ENCODE measurements at places on chromosomes 12 and 14.

GRCh38 chr12:113186033-113186365 is 478 bp downstream of the RITA1 start:
- no peak for DNase-seq

DNA sequence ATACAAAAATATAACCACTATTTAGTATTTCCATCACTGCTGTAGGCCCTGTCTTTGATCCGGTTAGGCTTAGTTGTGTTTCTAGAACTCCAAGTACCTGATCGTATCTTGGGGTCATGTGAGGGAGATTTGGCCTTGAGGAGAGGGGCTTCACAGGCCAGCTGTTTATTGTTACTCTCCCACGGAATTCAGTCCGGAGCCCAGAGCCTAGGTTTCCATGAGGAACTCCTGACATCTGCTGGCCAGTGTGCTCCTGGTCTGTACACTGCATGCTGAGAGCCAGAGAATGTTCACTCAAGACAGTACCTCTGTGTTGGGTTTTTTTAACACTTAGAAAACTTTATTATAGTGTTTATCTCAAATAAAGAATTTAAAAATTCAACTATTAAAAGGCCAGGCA is 341.0 kb upstream of the TMEM132C start:
- peak; percentile 32 for DNase-seq

GRCh38 chr12:46374310-46374709 is 1.7 kb upstream of the SLC38A2 start:
- no peak for DNase-seq

DNA sequence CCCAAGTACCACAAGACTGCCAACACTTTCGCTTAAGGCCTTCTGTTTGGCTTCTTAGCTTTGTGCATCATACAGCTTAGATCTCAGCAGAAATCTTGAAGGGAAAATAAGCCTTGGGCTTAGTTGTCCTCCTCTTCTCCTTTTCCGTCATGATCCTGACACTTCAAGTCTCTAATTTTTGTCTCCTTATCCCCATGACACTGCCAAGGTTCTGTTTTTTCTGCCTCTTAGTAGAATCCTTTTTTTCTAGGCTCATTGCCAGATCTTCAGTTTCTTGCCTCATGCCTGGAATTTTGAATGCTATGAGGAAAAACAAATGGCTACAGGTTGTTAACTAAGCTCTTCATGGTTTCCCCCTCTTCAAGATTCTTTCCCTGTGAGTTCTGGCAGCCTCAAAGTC is 450.4 kb downstream of the LRFN5 start:
- DNase-seq = no peak

DNA sequence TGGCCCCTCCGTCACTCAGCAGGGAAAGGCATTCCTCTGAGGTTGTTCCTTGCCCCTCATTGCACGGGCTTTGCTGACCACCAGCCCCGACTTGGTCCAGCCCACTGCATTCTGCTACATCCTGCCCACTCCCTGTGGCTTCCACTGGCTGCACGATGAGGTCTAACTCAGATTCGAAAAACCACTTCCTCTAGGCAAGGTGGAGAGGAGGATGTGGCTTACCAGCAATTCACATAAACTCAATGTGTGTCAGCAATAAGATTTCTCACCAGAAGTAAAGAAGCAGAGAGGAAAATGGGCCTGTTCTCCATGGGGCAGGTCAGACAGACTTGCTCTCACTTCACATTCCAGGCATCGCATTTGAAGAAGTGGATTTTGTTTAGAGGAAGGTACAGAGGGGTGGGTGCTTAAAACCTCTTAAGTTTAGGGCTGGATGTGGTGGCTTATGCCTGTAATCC is 14.7 kb downstream of the GPR68 start:
- peak; percentile 92 for DNase-seq

DNA sequence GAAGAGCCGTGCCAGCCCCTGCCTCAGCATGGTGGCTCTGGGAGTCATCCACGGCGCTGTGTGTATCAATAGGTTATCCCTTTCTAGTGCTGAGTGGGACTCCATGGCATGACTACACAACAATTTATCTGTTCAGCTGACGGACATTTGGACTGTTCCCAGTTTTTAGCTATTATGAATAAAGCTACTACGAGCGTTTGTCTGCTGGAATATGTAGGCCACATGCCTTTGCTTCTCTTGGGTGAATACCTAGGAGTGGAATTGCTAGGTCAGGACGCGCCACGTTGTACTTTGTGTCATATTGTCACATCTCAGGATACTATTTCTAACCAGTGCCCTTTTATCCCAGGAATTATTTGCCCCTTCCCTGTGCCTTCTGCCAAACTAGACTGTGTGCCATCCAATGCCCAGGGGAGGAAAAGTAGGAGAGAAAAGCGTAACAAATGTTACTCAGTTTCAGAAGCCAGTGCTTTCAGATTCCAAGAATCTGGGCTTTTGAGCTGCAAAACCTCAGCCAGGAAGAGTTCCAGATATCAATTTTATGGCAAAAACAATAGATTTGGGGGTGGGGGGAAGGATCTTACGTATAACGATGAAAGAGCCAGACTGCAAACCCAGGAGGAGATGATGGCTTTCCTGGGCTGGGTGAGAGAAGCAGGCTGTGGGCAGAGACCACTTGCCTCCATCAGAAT is 62.5 kb upstream of the NCOR2 start:
- no peak for DNase-seq

DNA sequence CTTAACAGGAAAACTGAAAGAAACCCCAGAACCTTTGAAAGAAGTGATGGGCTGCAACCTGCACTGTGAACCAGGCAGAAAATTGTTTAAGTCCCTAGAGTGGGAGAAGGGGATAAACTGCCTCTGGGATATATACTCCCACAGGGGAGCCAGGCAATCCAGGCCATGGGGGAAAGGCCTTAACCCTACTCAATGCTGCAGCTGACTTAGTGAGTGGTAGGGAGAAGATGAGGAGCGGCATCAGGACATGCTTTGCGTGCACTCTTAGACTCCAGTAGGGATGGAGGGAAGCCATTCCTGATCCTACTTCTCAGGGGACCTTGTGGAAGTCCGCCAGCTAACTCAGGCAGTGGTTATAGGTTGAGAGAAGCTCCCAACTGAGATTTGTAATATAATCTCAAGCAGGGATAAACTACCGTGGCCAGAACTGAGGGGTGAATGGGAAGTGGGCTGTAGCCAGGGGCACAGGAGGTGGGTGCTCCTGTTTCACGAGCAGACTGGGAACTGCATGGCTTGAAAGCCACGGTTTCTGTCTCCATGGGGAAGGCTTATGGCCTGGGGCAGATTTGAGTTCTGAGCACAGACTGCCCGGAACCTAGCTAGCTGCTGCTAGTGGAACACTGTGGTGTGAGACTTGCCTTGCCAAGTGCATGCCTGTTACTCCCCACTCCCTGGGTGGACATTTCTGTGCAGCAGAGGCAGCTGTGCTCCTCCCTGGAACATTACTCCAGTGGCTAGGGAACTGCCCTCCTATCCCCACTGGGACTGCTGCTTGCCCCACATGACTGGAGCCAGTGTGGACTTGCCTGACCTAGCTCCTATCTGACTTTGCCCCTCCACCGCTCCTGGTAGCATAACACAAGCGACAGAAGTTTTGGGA is 119.2 kb upstream of the SCAF11 start:
- DNase-seq = no peak

GRCh38 chr14:53957739-53958138 is 1.1 kb upstream of the BMP4 start:
- DNase-seq = no peak

GRCh38 chr14:101050901-101051490 is 147.5 kb upstream of the RTL1 start:
- no peak for DNase-seq

- DNase-seq = no peak
Observed at GRCh38 chr14:71400871-71401321, 493.6 kb downstream of the PCNX1 start.

GRCh38 chr12:123200414-123200813 is 32.5 kb downstream of the MPHOSPH9 start:
- no peak for DNase-seq

DNA sequence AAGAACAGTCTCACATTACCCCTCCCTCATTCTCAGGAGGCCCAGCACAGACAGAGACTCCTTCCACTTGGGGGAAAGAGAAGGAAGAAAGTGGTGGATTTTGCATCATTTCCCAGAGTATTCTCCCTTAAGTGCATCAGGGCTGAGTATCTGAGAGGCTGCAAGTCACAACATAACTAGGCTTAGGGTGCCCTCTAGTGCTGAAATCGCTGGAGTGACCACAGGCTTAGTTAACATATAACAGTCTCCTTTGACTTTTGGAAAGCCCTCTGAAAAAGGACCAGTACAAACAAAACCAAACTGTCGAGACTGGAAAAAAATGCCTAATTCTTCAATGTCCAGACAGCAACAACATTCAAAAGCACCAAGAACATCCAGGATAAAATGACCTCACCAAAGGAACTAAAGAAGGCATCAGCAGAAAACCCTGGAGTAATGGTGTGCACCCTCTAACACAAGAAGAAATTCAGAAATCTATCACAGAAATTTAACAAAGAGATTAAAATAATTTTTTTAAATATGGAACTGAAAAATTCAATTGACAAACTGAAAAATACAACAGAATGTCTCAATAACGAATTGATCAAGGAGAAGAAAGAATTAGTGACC is 412.3 kb downstream of the RPS29 start:
- peak; percentile 42 for DNase-seq

GRCh38 chr12:1054117-1054870 is 63.3 kb downstream of the ERC1 start:
- no peak for DNase-seq

GRCh38 chr14:86774916-86775315 is 1218.1 kb downstream of the GALC start:
- DNase-seq = no peak

- DNase-seq = no peak
Observed at GRCh38 chr14:73125169-73125588, 11.1 kb upstream of the PSEN1 start.

DNA sequence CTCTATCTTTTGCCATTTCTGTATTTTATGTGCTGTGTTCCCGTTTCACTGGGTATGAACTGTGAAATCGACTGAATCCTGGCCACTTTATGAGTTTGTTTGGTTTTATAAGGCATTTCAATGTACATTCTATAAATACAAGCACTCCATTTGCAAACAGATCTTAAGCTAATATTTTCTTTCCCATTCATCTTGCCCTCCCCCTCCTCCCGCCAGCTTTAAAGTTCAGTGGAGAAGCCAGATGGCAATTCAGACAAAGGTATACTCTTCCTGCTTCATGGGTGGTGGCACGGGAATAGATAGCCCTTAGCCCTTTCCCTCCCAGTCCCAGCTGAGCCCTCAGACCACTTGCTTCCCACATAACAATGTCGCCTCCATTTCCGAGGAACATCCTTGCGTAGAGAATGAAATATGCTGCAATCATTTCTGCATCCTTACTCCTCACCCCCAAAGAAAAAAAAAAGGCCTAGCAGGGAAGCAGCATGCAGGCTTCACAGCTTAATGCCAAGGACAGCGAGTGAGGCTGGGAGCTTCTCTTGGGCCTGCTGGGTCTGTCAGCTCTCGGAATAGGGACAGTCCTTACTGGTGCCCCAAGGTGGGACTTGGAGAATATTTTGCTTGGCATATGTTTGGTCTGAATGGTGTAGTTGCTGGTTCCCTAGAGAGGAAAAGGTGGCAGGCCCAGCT is 52.8 kb upstream of the SRSF5 start:
- no peak for DNase-seq

DNA sequence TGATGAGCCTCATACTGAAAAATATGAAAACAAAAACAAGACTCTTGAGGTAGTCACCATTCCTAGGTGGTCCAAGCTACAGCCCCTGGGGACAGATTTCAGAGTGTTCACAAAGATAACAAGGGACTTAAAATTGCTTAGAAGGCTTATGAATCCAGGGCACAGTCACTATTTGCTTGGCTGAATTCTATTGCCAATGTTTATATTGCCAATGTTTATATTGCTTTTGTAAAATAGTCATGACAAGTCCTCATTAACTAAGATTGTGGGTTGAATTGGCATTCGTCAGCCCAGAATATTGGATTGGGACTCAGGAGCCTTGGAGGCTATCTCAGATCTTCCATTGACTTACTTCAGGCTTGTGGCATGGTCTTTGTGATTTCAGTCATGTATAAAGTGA is 6.4 kb downstream of the TMEM117 start:
- DNase-seq = no peak

DNA sequence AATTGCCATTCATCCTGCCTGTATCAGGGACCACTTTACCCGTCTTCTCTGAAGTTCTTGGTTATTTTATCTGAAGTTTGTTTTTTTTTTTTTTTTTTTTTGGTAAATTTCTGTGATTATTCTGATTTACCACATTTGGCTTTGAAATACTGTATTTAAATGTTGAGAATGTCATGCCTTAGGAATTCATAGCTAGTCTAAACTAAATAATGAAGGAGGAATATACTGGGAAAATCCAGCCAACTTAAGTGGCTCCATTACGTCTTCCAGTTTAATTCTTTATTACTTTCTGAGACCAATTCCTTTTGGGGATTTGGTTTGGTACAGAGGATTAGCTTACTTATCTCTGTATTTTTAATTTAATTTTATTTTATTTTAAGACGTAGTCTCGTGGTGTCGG is 60.3 kb upstream of the KCNMB4 start:
- DNase-seq = no peak

DNA sequence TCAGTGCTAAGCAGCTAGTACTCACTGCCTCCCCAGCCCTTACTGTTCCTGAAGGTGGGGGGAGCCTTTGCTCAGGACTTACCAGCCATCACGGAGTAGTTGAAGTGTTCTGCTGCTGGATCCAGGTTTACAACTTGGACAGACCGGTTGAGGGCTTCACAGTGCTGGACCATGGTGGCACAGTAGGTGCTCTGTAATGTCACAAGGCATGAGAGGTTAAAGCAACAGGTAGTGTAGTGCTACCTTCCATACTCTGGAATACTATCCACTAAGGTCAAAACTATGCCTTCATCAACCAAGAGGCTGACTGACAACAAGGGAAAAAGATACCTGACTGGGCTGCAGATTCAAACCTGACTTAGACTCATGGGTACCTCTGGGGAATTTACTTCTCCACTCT is 3.0 kb downstream of the GPN3 start:
- no peak for DNase-seq

GRCh38 chr14:79568594-79568993 is 642.7 kb downstream of the DIO2 start:
- no peak for DNase-seq

DNA sequence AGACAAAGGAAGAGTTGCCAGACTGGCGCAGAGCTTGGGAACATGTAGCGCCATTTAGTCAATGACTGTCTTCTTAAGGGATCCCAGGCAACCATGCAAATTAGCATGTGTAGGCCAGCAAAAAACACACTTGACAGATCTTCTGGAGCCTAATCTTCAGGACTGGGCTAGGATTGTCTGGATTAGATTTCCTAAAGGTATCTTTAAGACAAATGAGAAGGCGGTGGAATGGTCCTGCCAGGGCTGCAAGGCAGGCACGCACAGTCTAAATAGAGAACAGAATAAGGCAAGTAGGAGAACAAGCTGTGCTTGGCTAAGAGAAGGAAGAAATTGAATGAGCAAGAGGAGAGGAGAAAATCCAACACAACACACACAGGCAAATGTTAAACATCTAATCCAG is 80.0 kb downstream of the CIT start:
- no peak for DNase-seq

DNA sequence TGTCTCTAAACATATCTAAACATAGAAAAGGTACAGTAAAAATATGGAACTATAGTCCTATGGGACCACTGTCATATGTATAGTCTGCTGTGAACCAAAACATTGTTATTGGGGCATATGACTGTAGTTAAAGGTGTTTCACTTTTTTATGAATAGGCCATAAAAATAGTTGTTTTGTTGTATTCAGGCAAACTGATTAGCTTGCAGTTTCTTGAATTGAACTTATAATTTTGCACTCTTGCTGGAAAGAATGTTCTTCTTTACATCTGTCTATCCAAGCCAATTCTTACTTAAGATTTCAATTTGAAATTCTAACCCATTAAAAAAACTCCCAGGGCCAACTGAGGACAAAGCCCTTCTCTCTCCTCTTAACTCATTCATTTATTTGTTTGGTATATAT is 234.1 kb downstream of the NOVA1 start:
- DNase-seq = no peak

All from RPMI7951 (cell line).